ENCODE measurements at places on chromosomes 2 and 18. TPM values are rescaled to one million over a fixed set of nuclear protein-coding genes. Genes with fewer than 3 reads are reported as not detected.
A peak's percentile ranks its signal among the peaks of the same experiment; 100 is the strongest.

DNA sequence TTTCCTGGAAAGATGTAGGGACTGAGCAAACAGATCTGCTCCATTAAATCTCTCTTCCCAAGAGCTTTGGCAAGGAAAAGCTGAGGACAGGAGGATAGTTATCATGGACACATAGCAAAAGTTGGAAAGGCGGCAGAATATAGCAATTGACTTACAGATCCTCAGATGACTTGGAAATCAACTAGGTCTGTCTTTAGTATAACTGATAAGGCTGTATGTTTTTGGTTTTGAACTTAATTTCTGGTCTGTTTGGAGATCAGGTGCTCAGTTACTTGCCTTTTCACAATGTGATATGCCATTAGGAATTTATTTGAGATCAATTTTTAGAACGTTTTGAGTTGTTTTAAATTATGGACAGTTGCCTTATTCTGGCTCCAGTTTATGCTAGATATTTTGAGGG lies 8.0 kb downstream of the RSAD2 start:
- no peak for DNase-seq

DNA sequence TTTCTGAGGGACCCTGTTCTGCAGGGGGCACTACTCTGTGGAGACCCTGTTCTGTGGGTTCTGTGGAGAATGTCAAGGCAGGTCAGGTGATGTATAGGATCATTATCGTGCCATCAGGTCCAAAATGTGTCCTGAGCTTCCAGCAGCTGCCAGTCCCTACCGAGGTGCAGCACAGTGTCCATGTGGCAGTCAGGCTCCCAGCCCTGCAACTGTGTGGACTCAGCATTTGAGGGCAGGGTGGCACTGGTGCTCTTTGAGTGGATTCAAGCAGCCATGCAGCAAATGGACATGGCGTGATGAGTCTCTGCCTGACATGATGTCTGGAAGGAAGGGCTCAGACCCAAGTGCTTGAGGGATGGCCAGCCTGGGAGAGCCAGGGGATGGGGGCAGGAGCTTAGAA lies 35.0 kb downstream of the STK25 start:
- DNase-seq, result no peak

- DNase-seq, result peak; percentile 26
Measured at GRCh38 chr2:200411831-200412230, 98.0 kb downstream of the KCTD18 start.

DNA sequence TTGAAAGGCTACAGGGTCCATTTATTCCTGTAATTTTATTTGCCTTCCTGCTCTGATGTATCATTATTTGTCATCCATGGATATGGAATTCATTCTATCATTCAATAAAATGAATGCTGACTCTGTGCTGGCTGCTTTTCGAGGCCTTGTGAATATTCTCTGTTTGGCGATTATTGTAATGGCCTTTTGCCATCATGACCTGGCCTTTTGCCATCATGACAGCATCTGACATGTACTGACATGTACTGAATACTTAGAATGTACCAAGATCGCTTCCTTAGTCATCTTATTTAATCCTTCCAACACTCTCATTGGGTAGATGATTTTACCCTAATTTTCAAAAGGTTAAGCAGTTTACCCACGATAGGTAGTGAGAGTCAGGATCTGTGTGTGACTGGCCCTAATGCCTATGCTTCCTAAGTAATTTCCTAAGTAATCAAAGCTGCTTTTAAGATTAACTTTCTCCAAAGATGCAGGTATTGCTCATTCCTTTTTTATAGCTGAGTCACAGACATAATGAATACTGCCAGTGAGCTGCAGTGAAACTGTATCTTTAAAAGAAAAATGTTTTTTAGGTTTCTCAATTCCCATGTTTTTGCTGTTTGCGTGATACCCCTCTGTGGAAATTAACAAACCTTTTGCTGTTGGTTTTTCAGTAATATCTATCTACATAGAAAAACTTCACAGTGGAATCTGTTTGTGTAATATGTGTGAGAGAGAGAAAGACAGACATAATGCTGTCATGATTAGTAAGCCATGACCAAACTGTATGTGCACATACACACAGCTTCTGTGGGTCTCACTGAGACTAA lies 127.8 kb downstream of the CERS6 start:
- DNase-seq, result peak; percentile 31

DNA sequence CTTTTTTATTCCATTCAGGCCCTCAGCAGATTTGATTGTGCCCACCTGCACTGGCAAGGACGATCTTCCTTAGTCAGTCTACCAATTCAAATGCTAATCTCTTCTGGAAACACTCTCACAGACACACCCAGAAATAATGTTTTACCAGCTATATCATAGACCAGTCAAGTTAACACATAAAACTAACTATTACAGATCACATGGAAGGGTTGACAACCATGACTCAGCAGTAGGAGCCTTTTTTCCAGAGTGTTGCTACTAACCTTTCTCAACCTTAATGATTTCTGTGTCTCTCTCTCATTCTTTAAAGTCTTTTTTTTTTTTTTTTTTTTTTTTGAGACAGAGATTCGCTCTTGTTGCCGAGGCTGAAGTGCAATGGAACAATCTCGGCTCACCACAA lies 143.5 kb upstream of the MSH6 start:
- DNase-seq, result peak; percentile 23

- no peak for DNase-seq
Measured at GRCh38 chr2:155218292-155218924, 519.9 kb downstream of the KCNJ3 start.

- DNase-seq, result peak; percentile 78
Measured at GRCh38 chr2:112481528-112482233, at the start of gene TTL. TSS of gene TTL (plus strand) at chr2:112482156. CDS start at chr2:112482345, 189 bp downstream.

GRCh38 chr2:46666044-46666679 lies 186.8 kb downstream of the TMEM247 start:
- peak; percentile 91 for DNase-seq

- DNase-seq, result no peak
Measured at GRCh38 chr2:39688181-39688580, 22.5 kb downstream of the TMEM178A start.

- no peak for DNase-seq
Measured at GRCh38 chr18:39208729-39209128, 1643.1 kb upstream of the CELF4 start.

DNA sequence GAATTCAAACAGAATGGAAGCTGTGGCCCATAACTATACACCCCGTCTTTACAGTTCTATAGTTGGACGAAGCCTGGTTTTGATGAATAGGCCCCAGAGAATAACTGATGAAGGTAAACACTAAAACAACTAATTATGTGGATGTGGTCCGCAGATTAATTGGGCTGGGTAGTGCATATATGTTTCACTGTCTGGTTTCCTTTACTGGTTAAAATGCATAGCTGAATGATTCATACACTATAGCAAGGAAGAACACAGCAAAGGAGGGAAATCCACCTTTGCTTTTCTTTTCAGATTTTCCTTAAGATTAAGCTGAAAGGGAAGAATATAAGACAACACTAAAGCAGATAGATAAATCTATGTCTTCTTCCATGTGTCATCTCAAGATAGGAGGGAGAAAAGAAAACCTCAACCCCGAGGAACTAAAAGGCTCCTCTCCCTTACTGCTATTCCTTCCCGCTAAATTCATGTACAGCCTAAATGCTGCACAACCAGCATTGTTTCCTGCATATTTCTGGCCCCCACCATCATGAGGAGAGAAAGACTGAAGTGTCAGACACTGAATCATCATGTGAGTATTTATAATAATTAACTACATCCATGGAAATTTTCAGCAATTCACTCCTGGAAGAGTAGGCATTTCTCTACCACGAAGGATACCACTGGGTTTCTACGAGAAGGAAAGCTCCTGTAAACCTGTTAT lies 297.1 kb upstream of the CCDC68 start:
- DNase-seq, result no peak

DNA sequence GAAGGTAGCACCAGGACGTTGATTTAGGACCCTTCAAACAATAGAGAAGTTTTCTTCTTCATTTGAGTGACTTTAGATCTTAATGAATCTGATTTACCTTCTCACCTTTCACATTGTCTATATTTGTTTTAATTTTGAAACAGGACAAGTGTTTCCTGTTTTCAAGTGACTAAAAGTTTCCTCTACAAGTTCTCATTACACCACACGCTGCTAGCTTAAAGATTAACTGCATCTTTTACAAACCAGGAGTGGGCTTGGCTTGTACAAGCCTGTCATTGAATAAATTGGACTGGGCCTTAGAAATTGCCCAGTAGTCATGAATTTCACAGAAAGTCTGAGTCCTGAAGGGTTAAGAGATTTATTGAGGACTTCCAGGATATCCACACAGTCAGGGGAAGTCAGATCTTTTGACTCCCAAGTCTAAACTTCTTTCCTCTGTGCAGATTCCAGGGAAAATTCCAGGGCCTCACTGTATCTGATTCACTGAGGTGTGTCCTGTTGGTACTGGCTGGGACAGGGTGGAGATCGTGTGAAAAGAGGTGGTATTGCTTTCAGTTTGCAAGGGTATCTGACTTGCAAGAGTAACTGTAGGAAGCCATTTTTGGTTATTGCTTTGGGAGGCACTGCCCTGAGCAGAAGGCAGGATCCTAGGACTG lies 3.4 kb downstream of the SGPP2 start:
- DNase-seq, result peak; percentile 40

- DNase-seq, result peak; percentile 45
Measured at GRCh38 chr2:29920130-29920577, 1.2 kb downstream of the ALK start.

DNA sequence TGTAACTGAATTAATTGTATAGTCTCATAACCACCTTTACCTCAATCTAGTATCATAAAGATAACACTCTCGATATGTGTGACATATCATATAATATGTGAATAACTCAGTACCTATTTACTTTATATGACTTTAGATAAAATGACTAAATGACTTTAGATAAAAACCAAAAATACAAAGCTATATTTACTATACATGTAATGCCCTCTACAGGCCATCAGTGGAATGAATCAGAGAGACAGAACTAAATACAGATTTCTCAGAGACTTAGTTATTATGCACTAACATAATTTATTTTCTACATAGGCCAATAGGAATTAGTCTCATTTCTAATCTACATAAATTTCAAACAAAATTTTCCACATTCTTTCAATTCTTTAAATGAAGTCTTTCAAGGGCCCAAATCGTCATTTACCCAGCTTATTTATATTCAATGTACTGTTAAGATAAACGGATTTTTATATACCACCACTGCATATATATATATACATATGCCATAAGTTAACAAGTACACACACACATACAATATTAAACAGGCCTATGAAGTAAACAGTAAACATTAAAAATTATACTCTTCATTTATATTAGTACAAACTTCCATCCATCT lies 219.9 kb downstream of the EXOC6B start:
- DNase-seq, result peak; percentile 21

GRCh38 chr2:136254681-136255080 lies 136.7 kb upstream of the CXCR4 start:
- DNase-seq, result no peak

- DNase-seq, result no peak
Measured at GRCh38 chr18:49228187-49228586, 232.3 kb downstream of the DYM start.

DNA sequence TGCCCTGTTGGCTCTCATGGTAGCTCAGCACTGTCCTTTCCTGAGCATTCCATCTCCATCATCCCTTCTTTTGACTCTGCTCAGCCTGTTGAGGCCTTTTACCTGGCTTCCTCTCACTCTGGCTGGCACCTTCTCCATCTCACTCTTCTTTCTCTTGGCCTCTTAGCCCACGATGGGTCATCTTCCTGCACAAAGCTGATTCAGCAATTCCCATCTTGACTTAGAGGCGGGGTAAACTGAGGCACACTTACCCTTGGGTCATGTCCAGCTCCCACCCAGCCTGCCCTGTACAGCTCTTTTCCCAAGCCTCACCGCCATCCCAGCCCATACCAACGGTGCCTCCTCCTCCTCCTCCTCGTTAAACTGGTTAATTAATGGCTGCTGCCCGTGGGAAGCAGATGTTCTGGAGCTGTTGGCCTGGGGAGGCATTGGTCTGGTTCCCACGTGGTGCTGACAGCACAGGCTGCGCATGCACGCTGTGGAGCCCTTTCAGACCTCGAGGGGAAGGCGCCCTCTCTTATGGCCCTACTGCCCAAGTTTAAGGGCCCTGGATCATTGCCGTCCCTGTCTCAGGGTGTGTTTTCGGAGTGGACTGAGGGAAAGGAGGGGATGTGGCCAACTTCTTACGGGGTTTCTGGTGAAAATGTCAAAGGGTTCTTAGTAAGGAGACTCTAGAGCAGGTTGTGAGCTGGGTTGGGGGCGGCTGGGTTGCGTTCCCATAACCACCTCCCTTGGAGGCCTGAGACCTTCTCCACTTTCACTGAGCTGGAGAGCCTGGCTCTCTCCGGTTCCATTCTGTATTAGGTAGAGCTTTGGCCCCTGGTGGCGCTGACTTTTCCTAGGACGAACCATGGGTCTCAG lies 10.9 kb downstream of the WNT10A start:
- DNase-seq, result no peak

DNA sequence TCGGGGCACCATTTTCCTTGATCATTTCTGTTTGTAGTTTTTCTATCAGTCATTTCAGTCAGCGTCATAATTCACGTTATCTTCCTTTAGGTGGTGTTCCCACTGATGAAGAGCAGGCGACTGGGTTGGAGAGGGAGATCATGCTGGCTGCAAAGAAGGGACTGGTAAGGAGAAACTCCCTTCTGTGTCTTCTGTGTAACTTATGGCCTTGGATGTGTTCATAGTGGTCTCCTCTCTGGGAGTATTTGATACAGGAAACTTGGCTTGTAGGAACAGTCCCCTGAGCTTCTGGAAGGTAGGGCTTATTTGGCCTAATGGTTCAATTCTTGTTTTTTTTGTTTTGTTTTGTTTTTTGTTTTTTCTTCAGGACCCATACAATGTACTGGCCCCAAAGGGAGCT lies 1.1 kb downstream of the COX5B start:
- DNase-seq, result no peak

- DNase-seq, result peak; percentile 57
Measured at GRCh38 chr2:196066291-196067087, 2.1 kb downstream of the DNAH7 start.

- DNase-seq, result no peak
Measured at GRCh38 chr18:38241216-38241615, 675.6 kb upstream of the CELF4 start.

GRCh38 chr2:64622443-64623241 lies 31.1 kb downstream of the SERTAD2 start:
- DNase-seq, result peak; percentile 49

DNA sequence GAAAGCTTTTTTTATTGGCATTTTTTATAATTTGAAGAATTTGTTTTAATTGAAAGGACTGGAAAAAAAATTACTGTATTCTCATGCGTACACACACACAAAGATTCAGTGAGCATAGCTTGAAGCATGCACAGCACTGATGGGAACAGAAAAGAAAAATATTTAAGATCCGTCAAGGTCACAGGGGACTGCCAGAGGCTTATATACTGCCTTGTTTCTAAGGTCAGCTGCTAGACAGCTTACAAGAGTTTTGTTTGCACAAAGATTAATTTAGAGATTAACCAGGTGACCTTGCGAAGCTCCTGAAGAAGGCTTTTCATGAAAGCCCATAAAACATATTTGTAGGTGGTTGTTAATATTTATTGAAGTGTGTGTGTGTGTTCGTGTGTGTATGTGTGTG lies 396.3 kb downstream of the TRIB2 start:
- DNase-seq, result no peak

The NT5C1B gene
- not detected for polyA plus RNA-seq

The PID1 gene
- 38.0 TPM for polyA plus RNA-seq

The TEKT4 gene
- polyA plus RNA-seq, result not detected

The LRRC30 gene
- polyA plus RNA-seq, result not detected

The QPCT gene
- polyA plus RNA-seq, result 1.6 TPM

The PDE11A gene
- 0.37 TPM for polyA plus RNA-seq

The RAPGEF4 gene
- polyA plus RNA-seq, result 3.6 TPM

The ALPP gene
- polyA plus RNA-seq, result not detected

The FN1 gene
- 42.0 TPM for polyA plus RNA-seq

The ZAP70 gene
- polyA plus RNA-seq, result 2.8 TPM

The GAL3ST2 gene
- not detected for polyA plus RNA-seq

The FOXD4L1 gene
- not detected for polyA plus RNA-seq

The CEBPZOS gene
- polyA plus RNA-seq, result 45.7 TPM

The PLCL1 gene
- polyA plus RNA-seq, result 0.93 TPM

The CPLX4 gene
- polyA plus RNA-seq, result not detected

All from stomach (tissue), 19 donors.